ENCODE measurements at places on chromosomes 12 and 14. TPM values are rescaled to one million over a fixed set of nuclear protein-coding genes. Genes with fewer than 3 reads are reported as not detected.
A peak's percentile ranks its signal among the peaks of the same experiment; 100 is the strongest.

The LGR5 gene
- 2.4 TPM for polyA plus RNA-seq

The IKZF4 gene
- 11.9 TPM for polyA plus RNA-seq

The PIWIL1 gene
- 0.09 TPM for polyA plus RNA-seq

The SLC25A47 gene
- polyA plus RNA-seq: not detected

- DNase-seq: no peak
Measured at GRCh38 chr14:33469898-33470297, 481.0 kb downstream of the EGLN3 start.

- DNase-seq: no peak
Measured at GRCh38 chr12:11814374-11814773, 164.9 kb downstream of the ETV6 start.

DNA sequence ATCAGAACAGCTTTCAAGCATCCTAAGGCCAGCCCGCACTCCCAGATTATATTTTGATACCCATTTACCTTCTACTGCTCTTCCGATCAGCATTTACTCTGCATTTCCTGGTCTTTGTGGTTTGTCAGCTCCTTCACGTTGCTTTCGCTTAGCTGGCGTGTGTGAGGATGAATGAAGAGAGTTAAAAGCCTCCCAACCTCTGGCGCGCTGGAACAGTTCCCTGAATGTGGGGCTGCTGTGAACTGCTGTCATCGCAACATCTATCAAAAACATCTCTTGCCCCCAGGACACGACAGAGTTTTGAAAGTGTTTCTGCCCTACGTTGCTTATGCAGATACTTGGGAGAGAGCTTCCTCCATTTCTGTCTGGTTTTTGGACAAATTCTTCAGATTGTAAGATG, 129.2 kb downstream of the KCNA5 start:
- DNase-seq: no peak

- no peak for DNase-seq
Measured at GRCh38 chr12:78229591-78230101, 399.0 kb downstream of the NAV3 start.

DNA sequence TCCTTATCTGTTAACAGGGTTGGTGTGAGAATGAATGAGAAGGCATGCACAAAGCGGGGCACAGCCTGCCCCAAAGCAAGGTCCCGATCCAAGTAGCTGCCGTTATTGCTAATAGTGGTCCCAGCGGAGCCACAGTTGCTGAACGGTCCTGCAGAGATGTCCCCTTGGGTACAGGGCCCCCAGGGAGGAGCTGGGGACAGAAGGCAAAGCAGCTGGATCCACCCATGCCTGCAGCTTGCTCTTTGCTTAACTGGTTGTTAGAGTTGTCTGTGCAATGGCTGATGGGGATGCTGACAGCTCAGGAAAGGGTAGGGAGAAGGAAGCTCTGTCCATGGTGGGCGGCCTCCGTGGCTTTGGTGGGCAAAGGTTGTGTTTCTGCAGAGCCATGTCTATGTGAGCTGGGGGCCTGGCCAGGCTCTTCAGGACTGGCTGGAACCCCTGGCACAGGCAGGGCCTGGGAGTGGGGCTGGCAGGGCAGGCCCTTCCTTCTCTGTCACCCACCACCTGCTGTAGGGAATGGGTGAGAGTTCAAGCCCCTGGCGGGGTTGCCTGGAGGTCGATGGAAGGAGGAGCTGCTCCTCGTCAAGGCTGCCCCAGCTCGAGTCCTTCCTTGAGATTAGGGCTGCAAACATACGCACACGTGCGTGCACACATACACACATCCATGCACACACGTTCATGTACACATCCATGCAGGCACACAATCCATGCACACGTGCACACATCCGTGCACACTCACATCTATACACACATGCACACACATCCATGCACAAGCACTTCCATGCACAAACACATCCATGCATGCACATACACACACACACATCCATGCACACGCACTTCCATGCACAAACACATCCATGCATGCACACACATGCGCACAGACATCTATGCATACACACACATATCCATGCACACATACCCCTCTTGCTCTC, 35.4 kb downstream of the NOC4L start:
- DNase-seq: no peak

DNA sequence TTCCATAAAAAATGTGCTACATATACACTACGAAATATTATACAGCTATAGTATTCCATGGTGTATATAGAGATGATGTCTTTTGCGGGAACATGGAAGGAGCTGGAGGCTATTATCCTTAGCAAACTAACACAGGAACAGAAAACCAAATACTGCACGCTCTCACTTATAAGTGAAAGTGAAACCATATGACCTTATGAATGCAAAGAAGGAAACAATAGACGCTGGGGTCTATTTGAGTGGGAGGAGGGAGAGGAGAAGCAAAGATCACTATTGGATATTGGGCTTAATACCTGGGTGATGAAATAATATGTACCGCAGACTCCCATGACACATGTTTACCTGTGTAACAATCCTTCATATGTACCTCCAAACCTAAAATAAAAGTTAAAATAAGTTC, 142.8 kb downstream of the LRFN5 start:
- peak; percentile 38 for DNase-seq

GRCh38 chr12:49905718-49906314, 2.1 kb upstream of the FAIM2 start:
- DNase-seq: no peak

DNA sequence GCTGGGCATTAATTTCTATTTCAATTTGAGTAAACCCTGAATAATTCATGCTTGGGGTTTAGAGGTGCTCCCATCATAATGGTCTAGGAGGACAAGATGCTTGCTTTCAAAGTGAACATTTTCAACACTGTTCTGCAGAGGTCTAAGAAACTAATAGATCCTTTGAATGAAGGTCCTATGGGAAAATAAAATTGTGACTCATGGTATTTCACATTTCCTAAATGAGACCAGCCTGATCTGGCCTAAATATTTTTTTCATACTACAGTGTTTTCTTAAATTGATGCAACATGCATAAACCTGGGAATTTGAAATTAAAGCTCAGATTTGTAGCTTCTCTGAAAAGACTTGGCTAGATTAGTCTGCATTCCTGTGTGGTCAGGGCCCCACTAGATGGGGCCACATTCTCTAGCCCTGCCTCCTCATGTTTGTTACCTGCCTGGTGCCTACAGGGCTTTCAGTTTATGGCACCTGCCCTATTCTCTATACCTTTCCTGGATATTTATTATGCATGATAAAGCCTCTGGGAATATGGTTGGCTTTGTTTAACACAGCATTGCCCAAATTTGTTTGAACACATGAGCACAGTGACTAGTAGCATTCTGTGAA, 112.7 kb downstream of the METTL25 start:
- no peak for DNase-seq

- DNase-seq: no peak
Measured at GRCh38 chr12:47415054-47415453, 290.8 kb downstream of the RPAP3 start.
